Stimulated activated CD8-positive, alpha-beta memory T cell treated with anti-CD3 and anti-CD28 coated beads, Interleukin-7, amount 100 ng/mL, for 48 hours (primary cell): ENCODE measurements at places on chromosomes 16 and 17.

GRCh38 chr16:733382-734207, 6.7 kb downstream of the HAGHL start:
- DNase-seq = no peak

GRCh38 chr17:14297161-14297851, 3.6 kb upstream of the HS3ST3B1 start:
- DNase-seq = no peak

GRCh38 chr17:897970-898619, 81.5 kb downstream of the NXN start:
- DNase-seq = no peak

DNA sequence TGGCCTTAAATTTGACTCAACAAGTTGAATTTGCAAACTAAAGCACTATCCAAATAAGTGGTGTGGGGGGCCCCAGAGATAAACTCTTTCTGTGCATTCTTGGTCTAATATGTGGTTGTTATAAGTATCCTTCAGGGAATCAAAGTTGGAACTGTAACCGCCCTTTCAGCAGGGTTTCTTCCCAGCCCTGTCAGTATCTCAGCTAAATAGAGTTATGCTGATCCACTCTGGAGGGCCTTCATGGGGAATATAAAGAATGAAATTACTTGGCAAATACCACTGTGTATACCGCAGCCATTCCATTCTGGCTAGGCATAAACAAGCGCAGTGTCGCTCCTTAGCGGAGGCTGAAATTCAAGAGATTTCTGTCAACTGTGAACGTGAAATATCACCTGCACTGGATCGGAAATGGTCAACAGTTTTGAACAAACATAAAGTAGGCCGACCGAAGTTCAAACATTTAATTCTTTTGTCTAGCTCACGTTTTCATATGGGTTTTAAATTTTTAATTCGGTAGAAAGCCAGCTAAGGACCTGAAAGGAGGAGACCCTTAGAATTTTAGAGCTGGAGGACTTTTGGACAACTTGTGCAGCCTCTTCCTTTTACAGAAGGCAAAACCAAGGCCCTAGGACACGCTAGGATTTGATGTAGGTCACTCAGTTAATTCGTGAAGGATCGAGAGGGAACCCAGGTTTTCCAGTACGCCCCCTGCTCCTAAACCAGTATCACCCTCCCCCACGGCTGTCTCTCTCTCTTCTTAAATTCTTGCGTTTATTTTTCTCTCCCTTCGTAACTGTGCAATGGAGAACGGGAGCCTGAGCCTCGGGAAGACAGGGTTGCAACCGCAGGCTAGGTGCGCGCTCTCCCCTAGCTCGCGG, 74.7 kb downstream of the CHD9 start:
- DNase-seq = no peak

- no peak for DNase-seq
Measured at GRCh38 chr16:67111951-67112444, 2.3 kb downstream of the PHAF1 start.

DNA sequence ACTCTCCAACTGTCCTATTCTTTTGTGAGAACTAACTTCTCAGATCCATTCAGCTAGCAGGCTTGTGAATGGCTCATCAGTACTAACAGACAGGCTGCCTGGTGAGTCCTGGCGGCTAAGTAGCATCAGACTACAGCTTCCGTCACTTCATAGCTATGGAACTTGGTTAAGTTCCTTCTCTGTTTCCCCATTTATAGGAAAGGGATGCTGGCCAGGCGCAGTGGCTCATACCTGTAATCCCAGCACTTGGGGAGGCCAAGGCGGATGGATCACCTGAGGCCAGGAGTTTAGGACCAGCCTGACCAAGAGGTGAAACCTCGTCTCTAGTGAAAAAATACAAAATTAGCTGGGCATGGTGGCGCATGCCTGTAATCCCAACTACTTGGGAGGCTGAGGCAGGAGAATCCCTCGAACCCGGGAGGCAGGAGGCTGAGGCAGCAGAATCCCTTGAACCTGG, 49.9 kb upstream of the TANGO6 start:
- no peak for DNase-seq

GRCh38 chr17:80987941-80988461, 3.6 kb upstream of the CHMP6 start:
- DNase-seq = no peak

- no peak for DNase-seq
Measured at GRCh38 chr16:89484923-89485679, 5.3 kb downstream of the ANKRD11 start.

DNA sequence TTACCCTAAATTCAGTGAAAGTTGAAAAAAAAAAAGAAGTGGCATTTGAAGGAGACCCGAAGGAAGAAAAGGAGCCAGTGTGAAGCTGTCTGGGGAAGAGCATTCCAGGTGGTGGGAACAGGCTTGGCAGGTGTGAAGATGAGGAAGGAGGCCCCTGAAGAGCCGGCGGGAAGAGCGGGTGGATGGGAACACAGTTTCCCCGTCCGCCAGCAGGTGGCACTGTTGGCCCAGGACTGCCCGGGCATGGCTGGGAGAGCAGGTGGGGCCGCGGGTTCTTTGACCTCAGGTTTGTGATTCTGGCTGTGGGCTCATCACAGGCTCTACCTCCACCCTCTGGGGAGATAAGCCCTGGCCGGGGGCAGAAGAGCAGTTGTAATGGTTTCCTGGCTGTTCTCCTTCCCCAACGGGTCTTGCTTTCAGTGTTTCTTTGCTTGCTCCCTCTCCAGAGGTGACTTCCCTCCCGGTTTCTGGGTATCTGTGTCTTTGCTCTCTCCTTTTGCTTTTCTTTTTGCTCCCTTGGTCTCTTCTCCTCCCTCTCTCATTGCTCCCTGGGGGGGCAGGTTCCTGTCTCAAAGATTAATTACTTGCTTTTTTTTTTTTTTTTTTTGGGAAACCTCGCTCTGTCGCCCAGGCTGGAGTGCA, 32.3 kb downstream of the RAP1GAP2 start:
- DNase-seq = peak; percentile 48

DNA sequence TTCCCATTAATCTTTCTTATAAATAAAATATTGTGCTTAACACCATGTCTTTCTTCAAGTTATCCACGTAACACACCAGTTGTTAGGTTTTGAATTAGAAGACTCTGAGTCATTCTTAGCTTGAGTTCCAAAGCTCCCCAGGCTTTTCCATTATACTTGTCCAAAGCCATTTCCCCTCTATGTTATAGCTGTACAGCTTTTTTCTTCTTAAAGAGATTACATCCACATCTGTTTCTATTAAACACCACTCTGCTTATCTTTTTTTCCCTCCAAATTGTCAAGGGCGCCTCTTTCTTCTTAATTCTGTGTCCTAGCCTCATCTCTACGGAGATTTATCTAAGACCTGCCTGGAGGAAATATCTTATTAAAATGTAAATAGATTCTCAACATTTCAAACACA, 139.4 kb upstream of the CPHXL start:
- DNase-seq = no peak

GRCh38 chr17:8345951-8346665, 6.5 kb downstream of the ODF4 start:
- DNase-seq = no peak

DNA sequence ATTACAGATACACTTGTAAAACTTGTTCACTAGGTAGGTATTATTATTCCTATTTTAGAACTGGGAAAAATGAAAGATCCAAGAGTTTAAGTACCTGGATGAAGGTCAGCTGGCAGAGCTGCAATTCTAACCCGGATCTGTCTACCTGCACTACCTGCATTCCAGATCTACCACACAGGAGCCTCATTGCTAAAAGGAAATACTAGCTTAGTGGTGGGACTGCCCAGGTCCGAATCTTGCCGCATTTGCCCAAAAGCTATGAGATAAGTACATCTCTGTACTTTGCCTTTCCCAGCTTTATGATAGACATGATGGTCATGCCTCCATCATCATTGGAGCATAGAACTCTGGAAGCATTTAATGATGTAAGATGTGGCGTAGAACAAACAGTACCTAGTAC, 36.8 kb upstream of the TEKT3 start:
- DNase-seq = no peak

DNA sequence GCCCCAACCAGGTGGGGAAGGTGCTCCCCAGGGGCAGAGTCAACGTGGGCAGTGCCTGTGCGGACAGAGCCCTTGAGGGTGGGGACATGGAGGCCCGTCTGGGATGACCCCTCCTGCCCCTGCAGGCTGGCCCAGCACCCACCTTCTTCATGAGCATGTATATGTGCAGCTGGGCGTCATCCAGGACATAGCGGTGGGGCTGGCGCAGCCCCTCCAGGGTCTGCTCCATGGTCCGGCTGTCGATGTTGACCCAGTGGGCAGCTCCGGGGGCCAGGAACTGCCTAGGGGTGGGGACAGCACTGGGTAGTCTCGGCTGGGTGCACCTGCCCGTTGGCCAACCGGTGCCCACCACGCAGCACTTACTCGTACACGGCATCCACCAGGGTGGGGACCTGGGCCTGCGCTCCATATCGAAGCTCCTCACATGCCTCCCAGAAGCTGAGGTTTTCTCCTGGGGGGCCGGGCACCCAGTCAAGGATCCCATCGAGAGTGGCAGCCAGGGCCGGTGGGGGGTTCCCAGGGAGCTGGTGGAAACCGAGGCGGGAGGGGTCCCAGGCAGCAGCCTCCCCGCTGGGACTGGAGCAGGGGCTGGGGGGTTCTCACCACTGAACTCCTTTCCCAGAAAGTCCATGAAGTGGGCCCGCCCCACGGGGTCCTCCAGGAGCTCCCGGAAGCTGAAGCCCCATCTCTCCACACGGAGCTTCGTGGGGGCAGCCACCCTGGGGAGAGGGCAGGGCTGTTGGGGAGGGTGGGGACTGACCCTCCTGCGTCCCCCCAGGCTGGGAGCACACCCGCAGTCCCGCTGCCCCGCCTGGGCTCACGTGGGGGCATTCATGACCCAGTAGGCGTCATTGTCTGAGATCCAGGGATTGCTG, 5.1 kb downstream of the RGS11 start:
- no peak for DNase-seq

GRCh38 chr17:37043201-37043600, 94.4 kb downstream of the AATF start:
- no peak for DNase-seq

GRCh38 chr16:54503011-54503855, 216.6 kb upstream of the IRX3 start:
- DNase-seq = no peak

DNA sequence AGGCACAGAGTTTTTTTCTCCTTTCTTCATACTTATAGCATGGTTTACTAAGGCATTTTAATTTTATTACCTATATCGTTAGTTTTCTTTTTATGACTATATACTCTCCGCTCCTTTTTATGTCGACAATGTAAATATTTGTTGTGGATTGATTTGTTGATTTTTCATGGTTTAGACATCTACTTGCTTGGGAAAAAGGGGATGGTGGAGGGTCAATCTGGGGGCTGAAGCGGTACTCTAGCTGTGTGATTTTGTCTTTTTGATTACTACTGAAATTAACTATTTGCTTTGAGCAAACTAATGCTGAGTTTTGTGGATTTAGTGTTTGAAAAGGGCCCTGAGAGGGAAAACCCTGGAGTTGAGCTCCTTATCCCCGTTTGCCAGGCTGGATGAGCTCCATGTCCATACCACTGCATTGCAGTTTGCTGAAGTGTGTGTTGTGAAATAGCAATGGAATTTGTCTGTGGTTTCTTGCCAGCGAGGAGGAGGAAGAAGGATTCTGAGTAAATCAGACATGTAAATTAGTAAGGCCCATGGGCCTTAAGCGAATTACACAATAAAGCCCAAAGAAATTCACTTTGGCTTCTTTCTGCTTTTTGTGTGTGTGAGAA, 72.0 kb downstream of the FTO start:
- DNase-seq = no peak

DNA sequence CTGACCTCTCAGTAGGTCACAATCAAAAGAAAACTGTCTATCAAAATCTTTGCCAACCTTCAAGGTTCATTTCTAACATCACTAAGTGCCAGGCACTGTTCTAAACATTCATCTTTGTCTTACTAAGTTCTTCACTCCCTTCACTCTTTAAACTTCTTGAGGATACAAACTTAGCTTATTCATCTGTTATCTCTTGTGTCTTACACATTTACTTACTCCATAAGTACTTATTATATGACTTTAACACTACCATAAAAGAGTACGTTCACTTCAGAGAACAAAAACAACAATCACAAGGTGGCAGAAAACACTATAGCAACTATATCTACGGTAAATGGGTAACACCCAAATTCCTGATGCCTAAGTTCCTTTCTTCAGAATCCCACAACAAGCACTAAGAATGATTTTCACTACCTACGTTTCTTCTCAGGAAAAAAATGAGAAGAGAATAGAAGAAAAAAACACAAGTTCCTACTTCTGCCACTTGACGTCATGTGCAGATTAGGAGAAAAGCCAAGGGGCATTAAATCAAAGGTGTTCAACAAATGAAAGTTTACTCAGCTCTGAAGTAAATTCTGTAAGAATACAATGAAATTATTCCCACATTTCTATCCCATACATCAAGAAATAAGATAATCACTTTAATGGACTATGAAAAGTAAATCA, 29.2 kb downstream of the KANSL1 start:
- no peak for DNase-seq

DNA sequence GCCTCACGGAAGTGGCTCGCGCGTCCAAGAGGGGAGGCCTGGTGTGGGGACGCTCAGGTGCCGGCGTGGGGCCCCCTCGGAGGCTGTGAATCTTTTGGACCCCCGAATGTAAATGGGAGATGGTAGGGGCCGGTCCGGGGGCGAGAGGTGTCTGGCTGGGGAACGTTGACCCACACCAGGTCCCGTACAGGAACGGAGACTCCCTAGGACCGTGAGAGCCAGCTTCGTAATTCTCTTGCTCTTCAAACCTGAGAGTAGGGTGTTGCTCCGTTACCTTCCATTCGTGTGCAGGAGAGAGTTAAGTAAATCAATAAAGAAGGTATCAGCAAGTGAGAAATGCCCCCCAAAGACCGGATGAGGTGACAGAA, 481 bp downstream of the LYRM1 start:
- no peak for DNase-seq

GRCh38 chr16:57304169-57305061, 19.9 kb upstream of the PLLP start:
- no peak for DNase-seq

DNA sequence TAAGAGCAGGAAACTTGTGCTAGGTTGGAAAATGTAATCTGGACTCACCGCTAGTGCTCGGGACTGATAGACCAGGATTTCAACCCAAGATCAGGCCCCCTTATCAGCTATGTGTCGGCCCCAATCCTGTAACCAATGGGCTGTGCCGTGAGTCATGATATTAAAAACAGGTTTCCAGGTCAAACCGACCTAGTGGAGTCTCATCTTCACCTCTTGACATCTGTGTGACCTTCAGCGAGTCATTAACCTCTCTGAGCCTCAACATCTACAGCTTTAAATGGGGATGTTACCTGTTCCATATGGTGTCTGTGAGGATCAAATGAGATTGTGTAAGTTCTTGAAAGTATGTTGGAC, 512 bp downstream of the PMM2 start:
- DNase-seq = no peak

- DNase-seq = no peak
Measured at GRCh38 chr17:5011928-5012327, 14.2 kb downstream of the KIF1C start.

DNA sequence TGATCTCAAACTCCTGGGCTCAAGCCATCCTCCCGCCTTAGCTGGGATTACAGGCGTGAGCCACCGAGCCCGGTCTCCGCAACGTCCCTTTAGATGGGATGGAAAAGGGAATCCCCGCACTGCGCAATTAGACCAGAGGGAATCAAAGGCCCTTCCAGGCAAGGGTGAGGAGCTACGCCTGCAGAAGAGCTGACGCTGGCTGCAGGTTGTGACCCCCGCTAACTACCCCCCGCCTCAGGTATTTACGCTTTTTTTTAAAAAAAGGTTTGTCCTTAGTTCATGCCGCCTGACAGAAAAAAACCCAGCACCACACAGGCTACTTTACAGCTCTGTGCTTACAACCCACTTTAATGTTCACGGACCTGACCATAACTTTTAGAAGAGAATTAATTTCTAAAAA, 26.9 kb downstream of the ZCCHC14 start:
- DNase-seq = no peak
